ENCODE measurements at places on chromosomes 4 and X.

- no peak for DNase-seq
These were observed 2104.2 kb downstream of the PCDH7 start for GRCh38 chr4:32824336-32824735.

DNA sequence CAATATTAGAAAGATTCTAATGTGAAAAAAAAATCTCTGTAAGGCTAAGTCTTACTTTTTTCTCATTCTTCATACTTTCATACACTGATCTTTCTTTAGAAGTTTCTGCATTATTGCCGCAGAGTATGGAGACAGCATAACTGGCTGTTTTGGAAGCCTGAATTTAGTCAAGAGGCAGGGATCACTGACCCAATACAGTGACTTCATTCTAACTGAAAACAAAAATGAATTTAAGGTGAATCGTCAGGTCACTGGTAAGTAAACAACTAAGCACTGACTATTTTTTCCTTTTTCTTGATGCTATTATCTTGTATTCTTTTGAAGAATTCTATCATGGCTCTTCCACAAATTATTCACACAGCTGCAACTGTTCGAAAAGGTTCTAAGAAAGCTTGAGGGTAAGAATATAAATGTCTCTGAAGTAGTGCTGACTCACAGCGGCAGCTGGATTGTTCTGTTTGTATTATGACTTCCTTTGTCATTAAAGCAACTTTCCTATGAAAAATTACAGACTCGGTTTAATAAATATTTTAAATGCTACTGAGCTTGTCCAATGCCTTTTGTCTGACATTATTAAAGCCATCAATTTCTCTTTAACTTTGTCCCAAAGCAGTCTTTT is 609.3 kb downstream of the FSTL5 start:
- no peak for DNase-seq

DNA sequence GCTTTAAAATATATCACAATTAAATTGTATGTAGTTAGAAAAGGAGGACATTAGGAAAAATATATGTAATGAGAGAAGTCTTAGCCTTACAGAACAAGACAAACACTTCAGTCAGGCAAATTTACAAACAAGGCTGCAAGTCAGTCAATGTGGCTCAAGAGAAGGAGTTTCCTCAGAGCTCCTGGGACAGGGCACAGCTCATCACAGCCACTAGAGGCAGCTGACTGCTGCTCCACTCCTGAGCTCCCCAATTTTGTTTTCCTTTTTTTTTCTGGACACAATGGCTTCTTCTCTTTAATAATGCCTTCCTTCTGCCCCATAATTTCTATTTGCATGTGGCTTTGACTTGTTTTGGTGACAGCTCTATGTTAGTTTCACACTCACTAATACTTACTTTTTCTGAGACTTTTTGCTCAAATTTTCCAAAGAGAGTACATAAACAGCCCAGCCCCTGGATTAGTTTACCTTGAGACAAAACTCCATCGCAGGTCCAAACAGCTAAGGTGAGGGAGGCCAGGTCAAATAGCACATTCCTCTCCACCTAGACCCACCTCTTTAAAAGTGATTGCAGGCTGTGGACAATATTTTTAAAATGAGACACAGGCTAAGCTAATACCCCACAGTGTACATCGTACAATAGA is 850.4 kb upstream of the FRG1 start:
- no peak for DNase-seq

DNA sequence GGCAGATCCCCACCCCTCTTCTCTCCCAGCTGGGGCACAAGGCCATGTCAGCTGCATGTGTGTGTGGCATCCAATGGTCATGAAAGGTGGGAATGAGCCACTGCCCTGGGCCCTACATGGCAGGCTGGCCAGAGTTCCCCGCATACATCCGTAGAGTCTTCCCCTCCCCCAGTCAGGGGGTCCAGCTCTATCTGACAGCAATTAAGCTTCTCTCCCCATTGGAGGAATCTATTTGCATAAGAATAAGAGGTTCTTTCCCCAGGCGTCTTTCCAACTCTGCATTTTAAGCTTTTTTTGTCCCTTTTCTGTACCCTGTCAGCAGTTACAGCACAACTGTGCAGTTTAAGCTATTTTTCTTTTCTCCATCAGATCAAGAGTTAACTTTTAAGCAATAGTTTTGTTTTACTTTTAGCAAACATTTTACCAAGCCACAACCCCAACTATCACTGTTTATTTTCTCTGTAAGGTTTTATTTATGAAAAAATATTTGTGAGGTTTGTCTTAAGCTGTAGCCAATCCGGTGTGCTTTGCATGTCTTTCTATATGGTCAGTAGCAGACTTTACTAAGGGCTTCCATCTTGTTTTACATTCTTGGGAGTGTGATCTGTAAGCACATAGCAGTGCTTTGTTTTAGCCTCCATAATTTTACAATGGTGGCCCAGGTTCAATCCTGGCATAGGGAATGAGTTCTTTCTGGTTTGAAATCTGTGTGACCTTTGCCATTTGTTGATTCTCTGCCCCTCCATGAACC is 28.7 kb downstream of the NLRP2B start:
- no peak for DNase-seq

GRCh38 chr4:89913623-89914022 is 19.0 kb downstream of the MMRN1 start:
- no peak for DNase-seq

DNA sequence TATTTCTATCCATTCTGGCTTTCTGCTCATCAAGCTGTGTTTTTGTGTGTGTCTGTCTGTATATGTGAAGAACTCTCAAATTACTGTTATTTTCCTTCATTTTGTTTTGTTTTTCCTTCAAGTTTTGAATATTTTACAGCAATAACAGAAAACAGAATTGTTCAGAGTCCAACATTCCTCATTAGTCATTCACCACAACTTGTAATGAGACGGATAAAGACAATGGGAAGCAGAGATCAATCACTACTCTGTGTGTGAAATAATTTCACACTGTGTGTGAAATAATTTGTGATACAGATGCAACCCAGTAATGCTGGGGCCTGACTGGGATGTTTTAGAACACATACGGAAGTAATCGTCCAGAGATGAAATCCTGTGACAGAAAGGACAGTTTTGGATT is 55.2 kb downstream of the HPGD start:
- no peak for DNase-seq

- DNase-seq, result no peak
These were observed 3.8 kb downstream of the UGT2A1 start for GRCh38 chr4:69649207-69649606.

GRCh38 chr4:158481811-158482210 is 39.9 kb upstream of the RXFP1 start:
- DNase-seq, result no peak

GRCh38 chr4:504076-504475 is 5.1 kb downstream of the PIGG start:
- no peak for DNase-seq

DNA sequence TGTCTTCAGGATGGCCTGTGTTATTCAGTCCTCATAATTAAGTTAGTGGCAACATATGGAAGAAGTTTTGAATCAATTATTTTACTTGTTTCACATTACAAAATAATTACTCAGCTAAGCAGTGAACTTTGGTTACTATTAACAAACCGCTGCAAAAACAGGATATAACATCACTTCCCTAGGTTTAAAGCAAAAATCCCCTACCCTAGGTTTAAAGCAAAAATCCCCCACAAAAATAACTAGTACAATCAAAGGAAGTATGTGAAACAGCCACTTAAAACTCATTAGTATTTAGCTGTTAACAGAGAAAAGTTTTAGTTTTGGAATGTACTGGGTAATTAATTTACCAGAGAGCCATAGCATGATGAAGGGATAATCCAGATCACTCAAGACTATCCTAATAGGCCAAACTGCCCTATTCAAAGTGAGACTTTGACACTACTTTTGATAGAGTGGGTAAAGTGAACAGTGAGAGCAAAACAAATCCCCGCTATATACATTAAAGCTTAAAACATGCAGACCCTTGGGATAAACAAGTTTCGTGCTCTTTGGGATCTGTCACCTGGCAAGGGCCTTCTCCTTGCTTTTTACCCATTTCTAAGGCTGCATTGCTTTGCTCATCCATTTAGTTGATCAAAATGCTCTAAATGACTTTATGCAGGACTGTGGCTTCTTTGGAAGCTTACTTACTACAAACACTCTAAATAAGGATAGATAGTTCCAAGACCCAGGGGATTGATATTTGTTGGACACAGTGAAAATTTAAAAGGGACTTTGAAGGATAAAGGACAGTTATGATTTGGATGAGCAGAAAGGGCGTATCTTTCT is 36.4 kb upstream of the GPR174 start:
- DNase-seq, result no peak

DNA sequence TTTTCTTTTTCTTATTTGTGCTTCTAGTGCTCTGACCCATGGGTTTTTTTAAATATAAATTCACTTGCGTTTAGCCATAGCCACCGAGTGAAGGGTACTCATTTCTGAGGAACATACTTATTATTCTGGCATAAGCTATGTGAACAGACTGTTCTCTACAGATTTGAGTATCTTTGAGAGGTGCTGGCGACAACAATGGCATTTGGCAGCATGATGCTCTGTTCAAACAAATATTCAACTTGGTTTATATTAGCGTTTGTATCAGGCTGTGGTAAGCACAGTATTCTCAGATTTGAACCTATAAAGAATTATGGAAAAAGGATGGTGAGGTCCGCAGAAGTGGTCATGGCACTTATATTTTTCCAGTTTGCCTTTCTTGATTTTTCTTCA is 108.7 kb upstream of the LIMCH1 start:
- DNase-seq, result no peak

DNA sequence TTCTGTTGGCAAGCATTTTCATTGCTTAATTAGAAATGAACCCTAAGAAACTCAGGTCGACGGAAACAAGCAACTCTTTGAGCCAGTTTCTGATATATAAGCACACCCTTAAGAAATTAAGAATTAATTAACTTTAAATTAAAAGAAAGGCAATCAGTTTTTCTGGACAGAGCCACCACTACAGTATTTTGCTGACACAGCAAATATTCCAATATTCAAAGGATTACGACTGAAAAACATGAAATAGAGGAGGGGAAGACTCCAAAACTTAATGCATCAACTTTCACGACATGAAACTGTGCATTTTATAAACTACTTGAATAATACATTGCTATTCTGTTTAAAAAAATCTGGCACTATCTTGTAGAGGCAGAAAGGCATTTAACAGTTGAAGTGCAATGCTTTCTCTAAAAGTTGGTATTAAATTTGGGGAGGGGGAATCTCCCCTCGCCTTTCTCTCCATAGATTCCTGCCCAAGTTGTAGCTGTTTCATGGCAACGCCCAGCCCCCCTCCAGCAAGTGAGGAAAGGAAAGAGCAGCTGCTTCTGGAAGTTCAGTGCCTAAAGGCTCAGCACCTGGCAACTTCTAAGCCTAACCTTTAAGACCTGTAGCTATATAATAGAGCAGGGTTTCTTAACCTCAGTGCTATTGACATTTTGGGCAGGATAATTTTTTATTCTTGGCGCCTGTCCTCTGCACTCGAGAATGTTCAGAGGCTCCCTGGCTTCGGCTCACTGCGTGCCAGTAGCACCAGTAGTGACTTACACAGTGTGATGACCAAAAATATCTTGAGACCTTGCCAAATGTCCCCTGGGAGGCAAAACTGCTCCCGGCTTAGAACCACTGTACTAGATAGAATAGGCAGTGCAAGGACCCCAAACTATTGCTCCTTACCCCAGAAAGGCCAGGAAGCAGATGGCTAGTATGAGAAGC is 6.7 kb upstream of the ZCCHC18 start:
- DNase-seq, result no peak

GRCh38 chrX:107678957-107679740 is 50.8 kb downstream of the PRPS1 start:
- DNase-seq, result no peak

GRCh38 chr4:104524026-104524425 is 29.3 kb upstream of the CXXC4 start:
- DNase-seq, result no peak

GRCh38 chrX:3384327-3384726 is 37.9 kb upstream of the MXRA5 start:
- DNase-seq, result no peak

DNA sequence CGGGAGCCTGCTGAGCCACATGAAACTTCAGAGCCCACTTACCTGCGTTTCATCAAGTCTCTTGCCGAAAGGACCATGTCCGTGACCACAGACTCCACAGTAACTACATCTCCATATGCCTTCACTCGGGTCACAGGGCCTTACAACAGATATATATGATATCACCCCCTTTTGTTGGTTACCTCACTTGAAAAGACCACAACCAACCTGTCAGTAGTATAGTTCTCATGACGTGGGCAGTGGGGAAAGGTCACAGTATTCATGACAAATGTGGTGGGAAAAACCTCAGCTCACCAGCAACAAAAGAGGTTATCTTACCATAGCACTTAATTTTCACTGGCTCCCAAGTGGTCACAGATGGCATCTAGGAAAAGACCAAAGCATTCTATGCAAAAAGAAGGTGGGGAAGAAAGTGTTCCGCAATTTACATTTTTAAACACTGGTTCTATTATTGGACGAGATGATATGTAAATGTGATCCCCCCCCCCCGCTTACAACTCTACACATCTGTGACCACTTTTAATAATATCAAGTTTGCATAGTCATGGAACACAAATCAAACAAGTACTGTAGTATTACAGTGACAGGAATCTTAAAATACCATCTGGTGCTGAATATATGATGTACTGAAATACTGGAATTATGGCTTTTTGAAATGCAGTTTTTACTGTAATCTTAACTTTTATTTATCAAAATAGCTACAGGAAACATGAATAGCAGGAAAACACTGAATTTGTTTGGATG is 129.9 kb downstream of the TET2 start:
- DNase-seq, result no peak

- no peak for DNase-seq
These were observed 58.6 kb downstream of the MSX1 start for GRCh38 chr4:4918067-4918466.

GRCh38 chr4:147103403-147103946 is 157.8 kb upstream of the TTC29 start:
- DNase-seq, result no peak

DNA sequence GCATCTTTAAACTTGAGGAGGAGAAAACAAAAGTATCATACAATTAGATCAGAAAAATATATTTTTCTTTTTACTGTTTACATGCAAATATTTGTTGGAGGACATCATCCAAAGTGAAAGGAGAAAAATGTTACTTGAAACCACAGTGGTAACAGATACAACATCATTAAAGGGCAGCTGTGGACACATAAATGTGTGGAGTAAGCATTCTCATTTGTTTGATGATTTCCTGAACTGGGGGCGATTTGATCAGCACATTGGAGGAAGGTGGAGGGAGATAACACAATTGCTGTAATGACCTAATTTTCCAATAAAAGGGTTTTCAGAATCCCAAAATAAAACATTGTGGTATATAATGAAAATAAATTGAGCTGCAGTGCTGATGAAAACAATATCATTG is 314.5 kb upstream of the HS3ST1 start:
- no peak for DNase-seq

GRCh38 chr4:59969909-59970308 is 1230.2 kb upstream of the ADGRL3 start:
- DNase-seq, result no peak

Data from NCI-H187 (cell line).